ENCODE measurements at places on chromosomes 16 and 17. TPM values are rescaled to one million over a fixed set of nuclear protein-coding genes. Genes with fewer than 3 reads are reported as not detected.

The CHST6 gene
- 0.08 TPM for polyA plus RNA-seq

The FNDC8 gene
- polyA plus RNA-seq: not detected

The AXIN2 gene
- polyA plus RNA-seq: 10.8 TPM

The CFAP97D1 gene
- not detected for polyA plus RNA-seq

The KPNA2 gene
- 16.1 TPM for polyA plus RNA-seq

The CDH11 gene
- polyA plus RNA-seq: 0.71 TPM

The DOC2B gene
- 3.9 TPM for polyA plus RNA-seq

The KRT27 gene
- not detected for polyA plus RNA-seq

The MYH13 gene
- polyA plus RNA-seq: 0.03 TPM

The SLC16A3 gene
- polyA plus RNA-seq: 128 TPM

The RASL10B gene
- 6.6 TPM for polyA plus RNA-seq

The DNAI2 gene
- polyA plus RNA-seq: not detected

The TTLL6 gene
- polyA plus RNA-seq: 0.03 TPM

The CCDC40 gene
- 1.4 TPM for polyA plus RNA-seq

The SLC13A2 gene
- not detected for polyA plus RNA-seq

The OR2C1 gene
- polyA plus RNA-seq: not detected

The ABCC3 gene
- 0.39 TPM for polyA plus RNA-seq

The PLCG2 gene
- 1.1 TPM for polyA plus RNA-seq

The TBC1D3C gene
- polyA plus RNA-seq: not detected

The MYLK3 gene
- 5.4 TPM for polyA plus RNA-seq

The VTN gene
- 0.12 TPM for polyA plus RNA-seq

The TBC1D3L gene
- polyA plus RNA-seq: 3.8 TPM

The CDT1 gene
- 0.04 TPM for polyA plus RNA-seq

The TAT gene
- not detected for polyA plus RNA-seq

The BEAN1 gene
- polyA plus RNA-seq: 0.08 TPM

The PPP1R1B gene
- polyA plus RNA-seq: 1.6 TPM

The TBC1D28 gene
- not detected for polyA plus RNA-seq

The DNAH9 gene
- 0.01 TPM for polyA plus RNA-seq

The ZNF597 gene
- polyA plus RNA-seq: 1.7 TPM

The MFAP4 gene
- 5.8 TPM for polyA plus RNA-seq

The ADCY7 gene
- 1.5 TPM for polyA plus RNA-seq

The SLC38A8 gene
- polyA plus RNA-seq: not detected

The CMTM2 gene
- not detected for polyA plus RNA-seq

The CD300H gene
- not detected for polyA plus RNA-seq

The VASN gene
- 2.0 TPM for polyA plus RNA-seq

The XYLT1 gene
- 0.67 TPM for polyA plus RNA-seq

The ITGAX gene
- 0.70 TPM for polyA plus RNA-seq

The CIAO3 gene
- polyA plus RNA-seq: 43.0 TPM

The FN3K gene
- polyA plus RNA-seq: 8.1 TPM

The TMEM114 gene
- not detected for polyA plus RNA-seq

The FBF1 gene
- polyA plus RNA-seq: 10.4 TPM

The KRT36 gene
- polyA plus RNA-seq: not detected

The MPO gene
- polyA plus RNA-seq: 0.14 TPM

The GPR139 gene
- polyA plus RNA-seq: not detected

The HEATR9 gene
- polyA plus RNA-seq: not detected
